ENCODE measurements at places on chromosomes 12 and 14. TPM values are rescaled to one million over a fixed set of nuclear protein-coding genes. Genes with fewer than 3 reads are reported as not detected.

Gene CCDC177
- total RNA-seq, result not detected

Gene CLEC2A
- not detected for total RNA-seq

Gene REP15
- 52.3 TPM for total RNA-seq

Gene AMIGO2
- 6.7 TPM for total RNA-seq

Gene SCNN1A
- 565 TPM for total RNA-seq

Gene SYNDIG1L
- not detected for total RNA-seq

Gene KITLG
- 10.5 TPM for total RNA-seq

Gene LALBA
- not detected for total RNA-seq

Measured in transverse colon (tissue), 4 donors.